ENCODE measurements at places on chromosomes 1 and 21. TPM values are rescaled to one million over a fixed set of nuclear protein-coding genes. Genes with fewer than 3 reads are reported as not detected.
A peak's percentile ranks its signal among the peaks of the same experiment; 100 is the strongest.

The MR1 gene
- total RNA-seq, result 21.6 TPM

The BEND5 gene
- 0.45 TPM for total RNA-seq

The ZNF678 gene
- 8.4 TPM for total RNA-seq

The ADPRS gene
- 21.1 TPM for total RNA-seq

The CA6 gene
- total RNA-seq, result not detected

The FAM229A gene
- total RNA-seq, result 1.6 TPM

The FAM43B gene
- 0.90 TPM for total RNA-seq

The NPL gene
- 2.3 TPM for total RNA-seq

DNA sequence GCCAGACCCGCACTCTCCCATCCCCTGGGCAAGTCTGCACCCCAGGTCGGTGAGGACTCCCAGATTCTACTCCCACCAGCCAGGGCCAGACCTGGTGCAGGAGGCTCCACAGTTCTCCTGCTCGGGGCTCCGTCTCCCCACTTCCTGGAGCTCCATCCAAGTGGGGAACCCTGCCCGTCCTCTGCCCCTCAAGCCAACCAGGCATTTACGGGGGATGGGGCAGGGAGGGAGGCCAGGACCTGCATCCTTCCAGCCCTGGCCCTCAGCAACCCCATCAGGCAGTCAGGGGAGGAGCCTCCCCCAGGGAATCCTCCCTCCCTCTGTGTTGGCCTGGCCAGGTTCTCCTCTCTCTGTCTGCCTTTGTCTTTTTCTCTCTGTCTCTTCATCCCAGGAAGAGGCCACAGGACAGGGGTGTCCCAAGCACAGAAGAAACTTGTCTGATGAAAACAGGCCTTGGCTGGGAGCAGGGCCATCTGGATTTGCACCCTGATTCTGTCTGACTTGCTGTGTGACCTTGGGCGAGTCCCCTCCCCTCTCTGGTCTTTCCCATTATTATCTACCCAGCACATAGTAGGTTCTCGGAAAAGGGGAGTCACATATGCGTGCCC lies 18.5 kb upstream of the EPHA2 start:
- DNase-seq, result no peak

GRCh38 chr1:176541663-176542062 lies 78.7 kb downstream of the PAPPA2 start:
- peak; percentile 4 for DNase-seq

- DNase-seq, result no peak
These were observed 14.0 kb upstream of the SPSB1 start for GRCh38 chr1:9278585-9279153.

- DNase-seq, result peak; percentile 70
These were observed 66.1 kb upstream of the ADAM30 start for GRCh38 chr1:119962296-119962968.

DNA sequence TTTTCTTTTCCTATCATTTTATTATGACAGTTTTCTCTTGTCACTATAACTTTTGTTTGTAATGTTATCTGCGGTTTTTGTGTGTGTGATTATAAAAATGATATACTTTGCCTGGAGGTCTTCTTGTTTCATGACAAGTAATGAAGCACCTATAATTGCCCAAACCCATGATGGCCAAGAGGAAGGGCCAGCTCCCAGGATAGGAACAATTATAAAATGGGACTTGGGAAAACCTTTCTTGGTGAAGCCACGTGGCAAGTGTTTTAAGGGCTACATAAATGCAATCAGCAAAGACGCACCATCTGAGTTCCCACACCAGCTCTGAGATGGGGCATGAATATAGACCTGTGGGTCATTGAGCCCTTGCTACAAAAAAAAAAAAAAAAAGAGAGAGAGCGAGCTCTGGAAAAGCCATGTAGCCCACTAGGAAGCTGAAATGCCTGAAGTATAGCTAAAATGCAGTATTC lies 462.6 kb upstream of the RUNX1 start:
- DNase-seq, result peak; percentile 38

DNA sequence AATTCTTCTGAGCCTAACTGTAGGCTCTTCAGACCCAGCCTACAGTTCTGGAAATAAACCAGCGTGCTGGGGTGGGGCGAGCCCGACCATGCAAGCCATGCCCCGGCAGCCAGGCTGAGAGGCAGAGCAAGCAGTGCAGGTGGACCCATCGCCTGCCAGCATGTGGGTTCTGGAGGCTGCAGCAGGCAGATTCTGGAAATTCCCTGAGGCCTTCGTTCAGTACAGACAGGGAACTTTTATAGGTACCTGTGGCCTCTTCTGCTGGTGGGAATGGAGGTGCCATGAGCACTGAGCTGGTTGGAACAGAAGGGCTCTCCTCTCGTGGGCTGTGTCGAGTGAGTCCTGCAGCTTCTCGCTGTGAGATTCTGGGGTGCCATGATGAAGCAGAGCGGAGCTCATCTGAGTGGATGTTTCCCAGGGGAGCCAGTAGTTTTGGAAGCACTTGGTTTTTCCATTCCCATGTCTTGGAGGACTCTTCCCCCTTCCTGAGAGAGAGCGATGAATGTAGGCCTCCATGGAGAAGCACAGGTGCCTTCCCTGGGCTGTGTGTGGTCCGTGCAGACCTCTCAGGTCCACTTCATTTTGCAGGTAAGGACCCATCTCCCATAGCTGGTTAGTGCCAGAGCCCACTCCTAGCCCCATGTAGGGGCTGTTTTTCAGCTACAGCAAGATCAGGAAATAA lies 94.1 kb downstream of the PCBP3 start:
- DNase-seq, result no peak

DNA sequence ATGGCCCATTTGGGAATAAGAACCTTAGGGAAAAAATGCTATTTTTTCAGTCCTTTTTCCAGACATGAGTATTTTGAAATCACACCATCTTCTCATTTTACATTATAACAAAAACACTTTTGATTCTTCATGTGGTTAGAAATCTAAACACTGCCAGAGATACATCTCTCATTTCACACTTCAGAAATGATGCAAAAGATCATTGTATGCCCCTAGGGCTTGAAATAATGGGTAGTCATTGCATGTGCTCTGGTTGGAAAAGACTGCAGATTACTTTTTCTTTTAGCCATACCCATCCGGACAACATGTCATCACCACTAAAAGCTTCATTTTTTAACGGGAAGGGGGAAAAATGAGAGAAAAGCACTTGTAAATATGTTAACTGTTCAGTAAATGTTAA lies 1152.2 kb upstream of the ADGRL4 start:
- DNase-seq, result no peak

GRCh38 chr1:183827801-183828200 lies 22.9 kb downstream of the RGL1 start:
- DNase-seq, result no peak

DNA sequence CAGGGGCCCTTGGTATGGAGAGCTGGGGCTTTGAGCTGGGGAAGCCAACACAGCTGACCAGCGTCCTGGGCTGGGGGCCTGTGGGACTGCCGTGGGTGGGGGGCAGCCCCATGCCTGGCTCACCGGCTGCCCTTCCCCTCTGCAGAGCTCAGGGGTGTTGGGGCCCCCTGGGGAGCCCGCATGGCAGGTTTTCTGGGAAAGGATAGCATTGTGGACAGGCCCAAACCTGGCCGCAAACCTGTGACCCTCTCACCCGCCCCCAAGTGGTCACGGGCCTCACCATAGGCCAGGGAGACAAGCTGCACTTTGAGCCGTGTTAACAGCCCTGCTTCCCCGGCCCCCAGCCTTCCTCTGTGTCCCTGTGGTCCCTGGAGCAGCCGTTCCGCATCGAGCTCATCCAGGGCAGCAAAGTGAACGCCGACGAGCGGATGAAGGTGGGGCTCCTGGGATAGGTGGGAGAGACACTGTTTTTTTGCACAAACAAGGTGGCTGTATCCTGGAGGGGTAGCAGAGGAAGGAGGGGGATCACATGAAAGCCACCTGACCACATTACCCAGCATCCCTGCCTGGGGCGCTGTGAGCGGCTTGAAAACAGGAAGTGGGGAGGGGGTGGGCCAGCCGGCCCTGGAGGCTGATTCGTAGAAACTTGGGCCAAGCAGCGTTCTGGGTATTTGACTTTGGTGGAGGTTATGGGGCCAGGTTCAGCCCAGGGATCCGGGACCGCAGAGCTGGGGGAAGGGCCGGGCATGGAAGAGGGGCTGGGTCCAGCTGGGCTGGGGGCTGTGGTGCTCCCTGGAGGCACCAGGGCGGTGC lies 65.9 kb downstream of the PIK3CD start:
- no peak for DNase-seq

DNA sequence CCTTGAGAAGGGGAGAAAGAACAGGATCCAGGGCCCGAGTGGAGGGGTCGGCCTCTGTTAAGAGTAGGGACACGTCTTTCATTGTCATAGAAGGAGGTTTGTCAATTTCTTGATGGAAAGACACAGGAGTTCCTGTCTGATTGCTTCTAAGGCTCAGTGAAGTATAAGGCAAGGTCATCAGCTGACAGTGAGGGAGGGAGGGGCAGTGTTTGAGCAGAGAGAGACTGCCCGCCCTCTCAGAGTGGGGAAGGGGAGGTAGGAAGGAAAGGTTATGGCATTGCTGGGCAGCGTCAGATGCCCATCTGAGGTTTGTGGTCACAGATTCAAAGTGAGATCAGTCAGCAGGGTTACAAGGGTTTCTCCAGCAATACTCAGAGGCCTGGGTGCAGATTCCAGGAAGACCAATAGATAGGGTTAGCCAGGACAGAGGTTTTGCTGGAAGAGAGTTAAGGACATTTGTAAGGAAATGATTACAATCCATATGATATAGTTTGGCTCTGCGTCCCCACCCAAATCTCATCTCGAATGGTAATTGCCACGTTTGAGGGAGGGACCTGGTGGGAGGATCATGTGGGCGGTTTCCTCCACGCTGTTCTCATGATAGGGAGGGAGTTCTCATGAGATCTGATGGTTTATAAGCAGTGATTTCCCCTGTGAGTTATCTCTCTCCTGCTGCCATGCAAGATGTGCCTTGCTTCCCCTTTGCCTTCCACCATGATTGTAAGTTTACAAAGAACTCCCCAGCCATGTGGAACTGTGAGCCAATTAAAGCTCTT lies 127.2 kb upstream of the GJB5 start:
- no peak for DNase-seq

- no peak for DNase-seq
These were observed 14.7 kb downstream of the CASQ2 start for GRCh38 chr1:115753830-115754229.

- no peak for DNase-seq
These were observed 28.9 kb upstream of the SERBP1 start for GRCh38 chr1:67459068-67459467.

DNA sequence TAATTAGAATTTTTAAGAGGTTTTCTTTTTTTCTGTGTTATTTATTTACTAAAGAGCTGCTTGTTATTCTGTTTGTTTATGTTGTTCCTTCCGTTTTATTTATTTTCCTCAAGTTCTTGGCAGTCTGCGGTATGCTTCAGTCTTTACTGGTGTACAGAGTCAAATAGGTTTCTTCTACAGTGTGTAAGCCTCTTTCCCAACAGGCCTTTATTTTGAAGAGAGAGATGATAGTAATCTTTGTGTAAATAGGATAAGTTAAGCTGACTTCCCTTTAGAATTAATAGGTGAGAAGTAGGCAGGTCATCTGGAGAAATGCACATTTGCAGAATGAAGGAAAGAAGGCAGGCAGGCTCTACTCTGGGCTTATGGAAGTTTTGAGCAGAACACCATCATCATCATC lies 23.8 kb downstream of the MAST2 start:
- no peak for DNase-seq

GRCh38 chr21:41367945-41368734 lies 6.3 kb downstream of the MX2 start:
- DNase-seq, result no peak

DNA sequence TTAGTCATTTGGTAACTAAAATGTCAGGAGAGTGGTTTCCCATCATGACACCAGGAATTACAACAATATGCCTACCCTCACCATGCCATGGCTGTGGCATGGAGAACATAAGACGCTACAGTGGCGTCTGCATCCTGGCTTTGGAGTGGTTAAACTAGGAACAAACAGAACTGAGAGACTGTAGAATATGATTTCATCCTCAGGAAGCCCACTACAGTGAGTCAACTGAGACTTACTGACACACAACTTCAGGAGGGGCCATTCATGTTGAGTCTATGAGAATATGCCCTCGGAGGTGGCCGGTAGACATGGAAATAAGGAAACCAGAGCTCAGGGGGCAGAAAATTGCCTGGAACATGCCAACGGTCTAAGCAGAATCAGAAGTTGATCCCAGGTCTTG lies 5.9 kb upstream of the BACE2 start:
- DNase-seq, result no peak

DNA sequence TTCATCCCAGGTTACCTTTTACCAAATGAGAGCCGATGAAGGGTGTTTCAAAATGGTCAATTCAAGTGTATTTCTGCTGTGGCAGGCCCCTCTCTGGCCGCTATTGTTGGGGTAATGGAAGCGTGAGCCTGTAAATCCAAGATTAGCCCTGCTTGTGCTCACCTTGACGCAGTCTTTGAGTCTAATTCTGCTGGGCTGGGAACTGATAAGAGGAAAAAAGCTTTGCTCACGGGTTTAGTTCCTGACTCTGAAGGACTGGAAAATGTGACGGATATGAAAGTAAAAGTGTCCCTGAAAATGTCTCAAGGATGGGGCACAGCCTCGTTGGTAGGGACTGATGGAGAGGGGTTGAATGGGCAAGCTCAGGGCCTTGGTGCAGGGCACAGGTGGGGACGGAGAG lies 125.9 kb upstream of the GALNT2 start:
- DNase-seq, result no peak
